ENCODE measurements at places on chromosomes 2 and 18.

DNA sequence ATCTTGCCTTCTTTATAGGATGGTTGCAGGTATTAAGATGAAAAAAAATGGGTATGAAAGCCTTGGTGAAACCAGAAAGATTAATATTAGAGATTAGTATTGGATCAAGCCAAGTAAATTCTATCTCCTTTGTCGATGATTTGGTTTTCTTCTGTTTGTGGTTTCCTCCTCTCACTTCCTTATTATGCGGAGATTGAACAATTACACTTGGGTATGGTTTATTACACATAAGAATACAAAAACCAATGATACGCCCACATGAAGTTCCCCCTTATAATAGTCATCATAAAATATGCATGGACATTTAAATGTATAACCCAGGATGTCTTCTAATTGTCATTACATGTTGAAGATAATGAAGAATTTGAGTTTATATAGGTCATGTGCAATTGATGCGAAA lies 4.9 kb downstream of the LTBP1 start:
- DNase-seq, result no peak

DNA sequence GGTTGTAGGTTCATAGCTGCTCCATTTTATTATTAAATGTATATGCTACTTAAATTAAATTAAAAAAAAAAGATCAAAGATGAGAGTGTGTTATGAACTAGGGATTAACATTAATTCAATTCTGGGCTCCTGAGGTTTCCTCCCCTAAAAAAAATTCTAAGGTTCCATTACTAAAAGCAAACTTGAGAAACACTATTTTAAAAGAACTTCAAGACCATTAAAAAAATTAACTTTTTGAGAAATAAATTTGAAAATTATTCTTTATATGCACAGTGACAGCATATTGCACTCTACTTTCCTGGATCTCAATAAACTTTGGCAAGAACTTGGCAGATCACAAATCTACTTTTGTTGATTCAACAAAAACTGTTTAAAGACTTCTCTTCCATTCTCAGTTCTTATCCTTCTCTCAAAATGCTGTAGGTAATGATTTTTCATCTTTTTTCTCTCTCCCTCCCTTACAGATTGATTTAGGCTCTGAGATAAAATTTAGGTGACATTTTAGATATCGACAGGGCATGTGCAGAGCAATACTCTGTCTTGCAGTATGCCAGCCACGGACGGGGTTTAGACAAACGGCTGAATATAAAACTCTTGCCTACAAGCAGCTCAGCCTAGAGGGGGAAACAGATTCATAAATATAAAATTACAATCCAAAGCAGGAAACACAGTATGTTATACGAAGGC lies 592 bp upstream of the MARS2 start:
- DNase-seq, result no peak

DNA sequence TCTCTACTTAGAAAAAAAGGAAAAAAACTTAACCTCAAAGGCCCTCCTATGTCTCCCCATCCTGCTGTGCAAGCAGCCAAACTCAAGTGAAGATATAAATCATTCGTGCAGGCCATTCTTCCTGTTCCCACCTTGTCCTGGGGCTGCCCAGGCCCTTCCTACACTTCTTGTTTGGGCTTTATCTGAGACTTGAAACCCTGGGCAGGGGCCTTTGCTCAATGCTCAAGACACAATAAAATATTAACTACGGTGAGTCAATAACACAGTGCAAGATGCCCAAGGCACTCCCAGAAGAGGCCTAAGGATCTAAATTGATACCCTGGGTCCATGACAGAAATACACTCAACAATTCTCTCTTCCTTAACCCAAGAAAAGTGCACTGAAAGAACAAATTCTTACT lies 67.6 kb downstream of the TBC1D8 start:
- no peak for DNase-seq

- no peak for DNase-seq
Measured at GRCh38 chr2:59874971-59875755, 678.3 kb downstream of the BCL11A start.

- no peak for DNase-seq
Measured at GRCh38 chr2:27238976-27239375, 21.8 kb downstream of the CAD start.

GRCh38 chr2:115248066-115248465 lies 805.6 kb downstream of the DPP10 start:
- no peak for DNase-seq

GRCh38 chr2:226660526-226660925 lies 139.1 kb downstream of the IRS1 start:
- no peak for DNase-seq

DNA sequence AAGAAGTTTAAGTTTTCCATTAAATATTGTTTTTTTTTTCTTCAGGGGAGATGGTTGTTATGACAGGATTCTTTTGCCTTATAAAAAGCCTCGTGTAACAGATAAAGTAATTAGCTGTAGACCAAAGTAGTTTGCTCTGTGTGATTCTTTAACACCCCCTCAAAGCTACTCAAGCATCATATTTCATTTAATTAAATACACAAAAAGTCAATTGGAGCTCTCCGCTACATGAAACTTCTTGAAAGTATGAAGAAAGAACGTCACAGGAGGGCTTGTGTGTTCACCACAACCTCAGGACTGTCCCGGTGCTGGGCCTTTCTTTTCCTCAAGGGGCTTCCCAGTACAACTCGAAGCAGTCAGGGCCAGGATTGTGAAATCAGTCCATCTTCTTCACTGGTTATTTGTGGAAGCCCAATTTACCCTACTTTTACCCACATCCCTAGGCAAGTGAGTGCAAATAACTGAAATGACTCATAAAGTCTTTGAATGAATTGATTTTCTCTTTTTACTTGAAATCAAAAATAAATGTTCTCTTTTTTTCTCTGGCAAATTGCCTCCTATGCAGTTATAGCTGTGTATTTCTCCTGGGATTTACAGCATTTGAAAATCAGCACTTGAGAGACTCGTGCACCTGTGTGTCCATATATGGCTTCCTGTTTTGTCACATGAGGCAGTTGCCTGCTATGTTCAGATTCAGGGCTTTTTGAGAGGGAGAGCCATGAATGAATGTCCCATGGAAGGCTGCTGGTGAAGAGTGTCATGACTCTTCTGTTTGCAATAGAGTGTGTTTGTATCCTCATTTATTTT lies 48.6 kb downstream of the LINC00305 start:
- peak; percentile 9 for DNase-seq

DNA sequence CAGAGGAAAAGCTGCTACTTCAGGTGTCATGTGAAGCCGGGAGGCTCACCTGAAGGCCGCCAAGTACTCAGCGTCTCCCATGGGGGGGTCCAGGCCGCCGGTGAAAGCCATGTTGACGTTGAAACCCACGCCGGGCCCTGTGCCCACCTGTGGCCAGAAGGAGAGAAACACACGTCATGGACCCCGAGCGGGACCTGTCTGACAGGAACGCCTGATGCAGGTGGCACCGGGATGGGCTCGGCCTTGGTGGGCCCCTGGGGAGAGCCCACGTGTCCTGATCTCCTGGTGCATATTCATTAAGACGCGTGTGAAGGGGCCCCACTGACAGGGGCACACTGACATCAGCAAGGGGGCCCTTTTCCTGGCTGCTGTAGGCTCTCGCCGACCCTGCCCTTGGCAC lies 233.2 kb downstream of the TWIST2 start:
- DNase-seq, result no peak

DNA sequence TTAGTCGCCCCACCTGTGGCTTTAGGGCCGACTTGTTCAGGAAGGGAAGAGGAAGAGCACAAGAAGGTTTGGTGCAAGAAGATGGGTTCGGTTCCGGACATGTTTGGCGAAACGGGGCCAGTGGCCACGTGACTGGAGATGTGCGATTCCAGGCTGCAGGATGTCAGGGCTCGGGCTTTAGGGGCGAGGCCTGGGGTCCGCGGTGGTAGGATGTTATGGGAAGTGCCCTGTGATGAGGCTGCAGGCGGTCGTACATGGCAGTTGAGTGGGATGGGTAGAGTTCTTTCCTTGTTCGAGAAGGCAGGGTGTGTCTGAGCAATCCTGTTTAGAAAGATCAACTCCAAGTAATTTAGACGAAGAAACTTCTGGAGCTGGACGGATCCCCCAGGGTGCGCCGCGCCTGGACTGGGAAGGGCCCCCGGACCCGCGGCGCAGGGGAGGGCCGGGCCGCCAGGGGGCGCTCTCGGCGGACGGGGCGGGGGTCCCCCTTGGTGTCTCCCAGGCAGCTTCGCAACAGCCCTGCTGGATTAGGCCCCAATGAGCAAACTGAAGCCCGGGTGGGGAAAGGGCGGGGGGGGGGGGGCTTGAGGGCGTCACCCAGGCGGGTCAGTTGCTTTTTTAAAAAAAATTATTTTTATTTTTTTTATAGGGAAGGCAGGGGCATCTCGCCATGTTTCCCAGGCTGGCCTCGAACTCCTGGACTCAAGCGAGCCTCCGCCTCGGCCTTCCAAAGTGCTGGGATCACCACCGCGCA lies 17.2 kb upstream of the SDC1 start:
- no peak for DNase-seq

DNA sequence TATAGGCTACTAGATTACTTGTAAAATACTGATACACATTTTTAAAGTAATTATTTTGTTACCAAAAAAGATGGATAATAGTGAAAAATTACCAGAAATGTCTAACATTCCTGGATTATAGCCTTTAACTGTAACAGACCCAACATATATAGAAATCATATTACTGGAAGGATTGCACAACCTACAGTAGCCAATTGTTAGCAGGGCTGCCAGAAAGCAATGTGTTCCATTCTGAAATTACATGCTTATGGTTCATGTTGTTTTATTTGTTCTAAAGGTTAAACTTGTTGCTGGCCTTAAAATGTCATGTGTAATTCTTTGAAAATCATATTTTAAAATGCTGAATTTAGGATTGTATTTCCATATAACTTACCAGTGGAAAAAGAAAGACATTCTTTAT lies 793.6 kb upstream of the ACVR2A start:
- DNase-seq, result no peak

GRCh38 chr2:28287256-28287915 lies 105.3 kb upstream of the FOSL2 start:
- DNase-seq, result no peak

DNA sequence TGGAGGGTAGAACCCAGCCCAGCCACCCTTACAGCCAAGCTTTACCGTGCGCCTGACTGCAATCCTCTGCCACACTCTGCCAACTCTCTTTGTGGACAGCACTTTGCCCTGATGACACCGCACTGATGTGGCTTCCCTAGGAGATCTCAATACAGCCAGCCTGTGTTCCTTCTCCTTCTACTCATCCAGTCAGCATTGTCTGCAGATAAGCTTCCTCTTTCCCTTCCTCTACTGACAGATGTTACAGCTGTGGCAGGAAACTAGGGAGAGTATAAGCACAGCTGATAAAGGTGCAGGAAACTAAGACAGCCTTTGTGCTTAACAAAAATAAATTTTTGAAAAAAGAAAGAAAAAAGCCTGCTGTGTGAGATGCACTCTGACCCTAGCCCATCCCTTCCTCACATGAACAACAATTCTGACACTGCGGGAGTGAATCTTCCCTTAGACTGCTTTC lies 25.0 kb downstream of the CEP68 start:
- DNase-seq, result no peak

- DNase-seq, result no peak
Measured at GRCh38 chr2:37836711-37837110, 88.4 kb upstream of the RMDN2 start.

GRCh38 chr2:65164426-65164891 lies 34.6 kb upstream of the RAB1A start:
- no peak for DNase-seq

DNA sequence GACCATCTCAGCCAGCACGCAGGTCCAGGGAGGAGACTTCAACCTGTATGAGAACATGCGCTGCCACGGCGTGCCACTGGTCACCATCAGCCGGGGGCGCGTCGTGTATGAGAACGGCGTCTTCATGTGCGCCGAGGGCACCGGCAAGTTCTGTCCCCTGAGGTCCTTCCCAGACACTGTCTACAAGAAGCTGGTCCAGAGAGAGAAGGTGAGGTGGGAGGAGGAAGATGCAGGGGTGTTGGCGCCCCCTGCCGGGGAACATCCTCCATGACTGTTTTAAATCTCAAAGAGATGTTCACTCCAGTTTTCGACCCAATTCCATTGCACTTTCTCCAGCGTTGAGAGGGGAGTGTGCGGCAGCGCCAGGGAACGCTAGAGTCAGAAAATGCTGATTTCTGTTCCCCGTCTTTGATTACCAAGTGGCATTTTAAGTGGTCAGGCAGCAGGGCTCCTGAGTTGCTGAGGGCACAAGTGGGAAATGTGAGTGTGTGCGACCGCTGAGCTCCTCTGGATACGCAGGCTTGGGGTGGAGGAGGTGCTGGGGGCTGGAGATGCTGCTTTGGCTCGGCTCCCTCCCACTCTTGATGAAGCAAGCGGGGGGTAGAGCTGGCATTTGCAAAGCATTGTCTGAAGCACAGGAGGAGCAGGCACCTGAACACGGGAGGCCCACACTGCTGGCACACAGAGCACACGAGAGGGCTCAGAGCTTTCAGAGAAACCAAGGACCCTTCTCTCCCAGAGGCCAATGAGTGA lies 27.7 kb upstream of the MAPRE3 start:
- peak; percentile 31 for DNase-seq
